Stimulated activated CD8-positive, alpha-beta memory T cell treated with anti-CD3 and anti-CD28 coated beads, Interleukin-12 subunit alpha, Interleukin-12 subunit beta, amount 100 ng/mL, for 1 hour (primary cell): ENCODE measurements at places on chromosomes 11 and 22.
A peak's percentile ranks its signal among the peaks of the same experiment; 100 is the strongest.

DNA sequence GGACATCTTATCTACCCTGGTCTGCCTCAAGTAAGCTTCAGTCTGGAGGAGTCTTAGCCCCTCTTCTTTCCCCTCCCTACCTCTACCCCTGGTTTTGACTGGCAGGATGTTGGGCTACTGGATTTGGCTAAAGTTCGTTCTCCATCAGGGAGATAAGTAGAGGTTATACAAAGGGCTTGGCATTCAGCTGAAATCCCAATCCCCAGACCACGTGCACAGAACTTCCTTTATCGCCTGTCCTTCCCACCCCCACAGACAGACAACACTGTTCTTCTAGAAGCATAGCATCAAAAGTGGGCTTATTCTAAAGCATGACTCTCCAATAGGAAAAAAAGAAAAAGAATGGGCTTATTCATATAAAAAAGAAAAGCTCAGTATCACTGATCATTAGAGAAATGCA, 7.8 kb downstream of the PRG3 start:
- no peak for DNase-seq

DNA sequence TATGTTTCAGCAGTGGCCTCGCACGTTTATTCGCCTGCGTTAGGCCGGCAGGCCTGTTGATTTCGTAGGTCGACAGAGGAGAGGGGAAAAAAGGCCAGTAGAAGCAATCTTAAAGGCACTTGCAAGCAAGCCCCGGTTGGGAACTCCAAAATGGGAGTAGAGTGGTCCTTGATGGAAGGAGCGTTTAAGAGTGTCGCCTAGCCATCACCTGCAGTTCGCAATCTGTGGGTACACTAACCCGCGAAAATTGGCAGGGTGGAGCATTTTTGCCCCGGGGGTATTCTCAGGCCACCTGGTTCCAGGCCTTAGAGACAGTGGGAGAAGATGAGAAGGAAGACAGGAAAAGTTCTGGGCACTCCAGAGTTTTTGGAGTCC, 1.1 kb downstream of the EWSR1 start:
- no peak for DNase-seq

GRCh38 chr11:76371170-76371569, 9.8 kb downstream of the THAP12 start:
- no peak for DNase-seq

DNA sequence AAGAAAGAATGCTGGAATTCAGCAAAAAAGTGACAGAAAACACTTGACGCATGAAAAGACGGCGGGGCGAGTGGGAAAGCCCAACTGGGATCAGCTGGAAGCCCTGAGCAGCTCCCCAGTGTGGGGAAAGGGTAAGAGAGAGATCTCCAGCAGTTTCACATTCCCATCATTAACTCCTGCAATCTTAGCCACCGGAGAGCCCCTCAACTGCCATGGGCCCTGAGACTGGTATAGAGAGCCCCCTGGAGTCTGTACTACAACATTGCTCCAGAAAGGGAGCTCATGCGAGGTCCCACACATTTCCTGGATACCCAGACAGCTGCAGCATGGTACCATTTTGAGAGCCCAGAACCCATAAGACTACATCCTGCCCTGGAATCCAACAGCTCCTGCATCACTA, 31.1 kb downstream of the MRGPRX4 start:
- no peak for DNase-seq

DNA sequence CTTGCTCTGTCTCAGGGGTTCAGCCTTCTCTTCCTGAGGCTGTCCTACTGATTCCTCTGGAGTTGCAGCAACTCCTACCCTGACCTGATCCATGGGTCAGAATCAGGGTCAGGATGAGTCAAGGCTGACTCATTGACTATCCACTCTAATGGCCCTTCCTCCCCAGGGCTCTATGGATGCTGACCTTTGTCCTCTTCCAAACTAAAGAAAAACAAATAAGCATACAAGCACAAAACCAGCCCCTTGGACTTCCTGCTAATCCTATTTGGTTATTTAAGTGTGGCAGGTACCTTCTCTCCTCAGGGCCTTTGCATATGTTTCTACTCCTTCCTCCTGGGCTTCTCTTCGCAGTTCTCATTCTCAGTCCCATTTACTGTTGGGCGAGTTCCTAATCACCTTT, 204.5 kb upstream of the NAV2 start:
- no peak for DNase-seq

DNA sequence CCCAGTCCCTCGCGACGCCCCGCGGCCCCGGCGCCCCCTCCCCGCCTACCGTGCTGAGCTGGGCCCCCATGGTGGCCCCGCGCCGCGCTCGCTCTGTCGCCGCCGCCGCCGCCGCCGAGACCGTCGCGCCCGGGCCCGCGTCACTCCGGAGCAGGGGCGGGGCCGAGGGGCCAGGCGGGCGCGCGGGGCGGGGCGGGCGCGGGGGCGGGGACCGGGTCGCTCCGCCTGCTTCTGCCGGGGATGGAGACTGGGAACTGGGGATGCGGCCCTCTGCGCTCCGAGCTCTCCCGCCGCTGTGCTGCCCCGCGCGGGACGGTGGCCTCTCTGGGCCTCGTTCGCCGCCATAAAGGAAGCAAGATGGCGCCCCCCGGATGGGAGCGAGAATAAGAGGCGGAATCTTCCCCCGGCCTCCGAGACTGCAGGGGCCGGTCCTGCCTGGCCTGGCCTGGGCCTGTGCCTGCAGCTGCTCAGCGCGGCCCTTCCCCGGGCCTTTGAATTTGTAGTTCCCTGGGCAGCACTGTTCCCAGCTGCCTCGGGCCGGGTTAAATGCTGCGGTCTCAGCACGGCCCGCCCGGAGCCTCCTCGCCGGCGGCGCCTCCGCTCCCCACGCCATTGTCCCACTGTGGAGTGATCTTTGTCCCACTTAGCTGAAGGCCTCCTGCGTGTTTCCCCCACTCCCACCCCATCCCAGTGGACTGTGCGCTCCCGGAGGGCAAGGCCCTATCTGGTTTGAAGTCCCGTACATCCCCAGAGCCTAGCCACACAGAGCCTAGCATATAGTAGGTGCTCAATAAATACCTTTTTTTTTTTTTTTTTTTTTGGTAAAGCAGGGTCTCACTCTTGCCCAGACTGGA, at the start of gene CYB5R3:
Gene CYB5R3 (minus strand): TSS at position 147 of the 854 bp plus-strand sequence. CDS start 77 bp downstream, at position 70.
- peak; percentile 49 for DNase-seq

DNA sequence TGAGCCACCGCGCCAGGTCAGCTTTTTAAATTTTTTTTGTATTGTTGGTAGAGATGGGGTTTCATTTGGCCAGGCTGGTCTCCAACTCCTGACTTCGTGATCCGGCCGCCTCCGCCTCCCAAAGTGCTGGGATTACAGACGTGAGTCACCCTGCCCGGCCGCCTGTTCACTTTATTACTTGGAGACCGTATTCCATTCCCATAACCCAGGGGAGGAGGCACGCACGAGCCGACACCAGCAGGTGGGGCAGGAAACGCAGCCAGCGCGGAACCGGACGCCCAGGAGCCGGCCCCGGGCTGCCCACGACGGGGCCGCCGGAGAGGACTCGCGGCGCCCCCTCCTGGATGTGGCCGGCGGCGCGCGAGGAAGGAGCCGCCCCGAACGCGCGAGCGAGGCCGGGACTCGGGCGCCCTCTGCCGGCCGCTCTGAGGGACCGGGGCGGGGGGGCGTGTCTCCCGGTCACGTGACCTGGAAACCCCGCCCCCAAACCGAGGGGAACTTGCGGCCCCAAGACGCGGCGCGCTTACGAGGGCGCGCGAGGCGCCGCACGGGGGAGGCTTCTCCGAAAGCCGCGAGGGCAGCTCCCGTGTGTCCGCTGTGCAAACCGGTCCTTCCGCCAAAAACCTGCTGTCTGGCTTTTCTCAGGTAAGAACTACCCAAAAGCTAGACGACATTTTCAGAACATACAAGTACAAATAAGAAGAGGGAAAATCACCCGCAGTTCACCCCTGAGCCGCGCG, 11.6 kb upstream of the RNH1 start:
- DNase-seq = peak; percentile 75

DNA sequence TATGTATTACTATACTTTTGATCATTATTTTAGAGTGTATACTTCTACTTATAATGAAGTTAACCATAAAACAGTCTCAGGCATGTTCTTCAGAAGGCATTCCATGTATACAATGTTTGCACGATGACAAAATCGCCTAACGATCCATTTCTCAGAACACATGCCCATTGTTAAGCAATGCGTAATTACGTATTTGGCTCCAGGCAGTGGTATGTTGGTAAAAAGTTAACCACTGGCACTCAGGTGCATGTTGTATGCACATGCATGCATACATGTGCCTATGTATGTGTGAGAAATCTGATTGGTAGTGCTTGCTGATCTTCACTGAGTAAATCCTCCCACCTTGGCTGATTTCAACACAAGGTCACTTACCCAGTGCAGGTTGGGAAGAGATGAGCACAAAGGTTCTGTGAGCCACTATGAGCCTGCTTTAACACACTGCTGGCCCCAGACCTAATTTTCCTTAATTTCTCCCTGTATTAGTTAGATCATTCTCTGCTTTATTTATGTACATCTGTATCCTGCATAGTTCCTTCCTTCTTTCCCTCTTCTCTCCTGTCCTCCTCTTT, 164.6 kb downstream of the ARHGAP42 start:
- no peak for DNase-seq
